Left lung (tissue), 14 donors: ENCODE measurements at places on chromosomes 7 and 10. TPM values are rescaled to one million over a fixed set of nuclear protein-coding genes. Genes with fewer than 3 reads are reported as not detected.

The CPN1 gene
- total RNA-seq, result not detected

The SPDYE2B gene
- not detected for total RNA-seq

The FAM180A gene
- 6.8 TPM for total RNA-seq

The GDF2 gene
- not detected for total RNA-seq

The RASA4 gene
- total RNA-seq, result 43.2 TPM

The CHST15 gene
- total RNA-seq, result 30.3 TPM

The ADRA2A gene
- 8.9 TPM for total RNA-seq

The HKDC1 gene
- 9.7 TPM for total RNA-seq

The CRPPA gene
- total RNA-seq, result 3.6 TPM

The SLC26A4 gene
- 0.82 TPM for total RNA-seq

The CLCN1 gene
- 0.08 TPM for total RNA-seq

The GOLGA7B gene
- total RNA-seq, result 0.68 TPM

The NEUROD6 gene
- not detected for total RNA-seq

The TACC2 gene
- 193 TPM for total RNA-seq

The ANKRD2 gene
- 1.9 TPM for total RNA-seq

The KCP gene
- 1.5 TPM for total RNA-seq

The UPP1 gene
- total RNA-seq, result 79.3 TPM

The TMEM196 gene
- total RNA-seq, result not detected

The WDR86 gene
- total RNA-seq, result 1.1 TPM

The EGR2 gene
- 11.6 TPM for total RNA-seq

The CCL24 gene
- 3.3 TPM for total RNA-seq

The LRRD1 gene
- total RNA-seq, result 0.09 TPM

The CLDN4 gene
- total RNA-seq, result 219 TPM

The TEX36 gene
- not detected for total RNA-seq

The UBE2D4 gene
- total RNA-seq, result 25.7 TPM

The PPP1R3C gene
- 24.0 TPM for total RNA-seq

The RSPH10B gene
- 0.09 TPM for total RNA-seq

The FOXP2 gene
- total RNA-seq, result 5.9 TPM

The MYL10 gene
- not detected for total RNA-seq

The FGFBP3 gene
- total RNA-seq, result 0.76 TPM

The IDE gene
- total RNA-seq, result 50.2 TPM

The ETV1 gene
- total RNA-seq, result 61.6 TPM

The GNG11 gene
- total RNA-seq, result 15.6 TPM

The CHRM2 gene
- total RNA-seq, result 0.96 TPM

The PWWP2B gene
- 23.2 TPM for total RNA-seq

The PPP1R17 gene
- not detected for total RNA-seq

The FRMD4A gene
- 33.9 TPM for total RNA-seq

The PSD gene
- total RNA-seq, result 1.4 TPM

The TPK1 gene
- total RNA-seq, result 15.5 TPM

The AP4M1 gene
- 18.2 TPM for total RNA-seq

The C10orf105 gene
- 1.0 TPM for total RNA-seq

The NPC1L1 gene
- total RNA-seq, result 0.06 TPM

The SAMD9 gene
- total RNA-seq, result 13.5 TPM

The ZNF862 gene
- 16.4 TPM for total RNA-seq

The PDE6C gene
- not detected for total RNA-seq

The HILPDA gene
- 10.2 TPM for total RNA-seq

The CYP2C9 gene
- total RNA-seq, result not detected
